Daoy (cell line): ENCODE measurements at places on chromosomes 1 and 21. TPM values are rescaled to one million over a fixed set of nuclear protein-coding genes. Genes with fewer than 3 reads are reported as not detected.

DNA sequence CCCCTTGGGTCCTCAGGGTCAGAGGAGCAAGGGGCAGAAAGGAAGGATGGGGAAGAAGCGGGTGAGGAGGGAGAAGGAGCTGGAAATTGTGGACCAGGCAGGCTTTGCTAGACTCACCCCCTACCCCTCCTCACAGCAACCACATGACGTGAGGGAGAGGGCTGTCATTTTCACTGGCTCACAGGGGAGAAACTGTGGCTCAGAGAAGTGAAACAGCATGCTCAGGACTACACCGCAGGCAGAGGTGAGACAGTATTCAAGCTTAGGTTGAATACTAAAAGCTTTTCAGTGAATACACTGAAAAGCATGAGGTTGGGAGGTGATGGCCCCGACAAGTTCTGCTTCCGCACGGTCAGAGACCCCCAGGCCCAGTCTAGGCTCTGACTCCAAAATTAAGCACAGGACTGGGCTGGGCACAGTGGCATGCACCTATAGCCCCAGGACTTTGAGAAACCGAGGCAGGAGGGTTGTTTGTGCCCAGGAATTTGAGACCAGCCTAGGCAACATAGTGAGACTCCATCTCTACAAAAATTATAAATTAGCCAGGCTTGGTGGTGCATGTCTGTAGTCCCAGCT lies 1.2 kb upstream of the CLEC20A start:
- no peak for DNase-seq

- no peak for DNase-seq
These were observed 133.1 kb downstream of the AKT3 start for GRCh38 chr1:243716906-243717305.

The COL16A1 gene
- total RNA-seq = 28.7 and 38.2 TPM in 2 replicates

The WNT3A gene
- total RNA-seq = not detected in 2 replicates
